Lower leg skin (tissue), 4 donors: ENCODE measurements at places on chromosomes 7 and 10.
A peak's percentile ranks its signal among the peaks of the same experiment; 100 is the strongest.

DNA sequence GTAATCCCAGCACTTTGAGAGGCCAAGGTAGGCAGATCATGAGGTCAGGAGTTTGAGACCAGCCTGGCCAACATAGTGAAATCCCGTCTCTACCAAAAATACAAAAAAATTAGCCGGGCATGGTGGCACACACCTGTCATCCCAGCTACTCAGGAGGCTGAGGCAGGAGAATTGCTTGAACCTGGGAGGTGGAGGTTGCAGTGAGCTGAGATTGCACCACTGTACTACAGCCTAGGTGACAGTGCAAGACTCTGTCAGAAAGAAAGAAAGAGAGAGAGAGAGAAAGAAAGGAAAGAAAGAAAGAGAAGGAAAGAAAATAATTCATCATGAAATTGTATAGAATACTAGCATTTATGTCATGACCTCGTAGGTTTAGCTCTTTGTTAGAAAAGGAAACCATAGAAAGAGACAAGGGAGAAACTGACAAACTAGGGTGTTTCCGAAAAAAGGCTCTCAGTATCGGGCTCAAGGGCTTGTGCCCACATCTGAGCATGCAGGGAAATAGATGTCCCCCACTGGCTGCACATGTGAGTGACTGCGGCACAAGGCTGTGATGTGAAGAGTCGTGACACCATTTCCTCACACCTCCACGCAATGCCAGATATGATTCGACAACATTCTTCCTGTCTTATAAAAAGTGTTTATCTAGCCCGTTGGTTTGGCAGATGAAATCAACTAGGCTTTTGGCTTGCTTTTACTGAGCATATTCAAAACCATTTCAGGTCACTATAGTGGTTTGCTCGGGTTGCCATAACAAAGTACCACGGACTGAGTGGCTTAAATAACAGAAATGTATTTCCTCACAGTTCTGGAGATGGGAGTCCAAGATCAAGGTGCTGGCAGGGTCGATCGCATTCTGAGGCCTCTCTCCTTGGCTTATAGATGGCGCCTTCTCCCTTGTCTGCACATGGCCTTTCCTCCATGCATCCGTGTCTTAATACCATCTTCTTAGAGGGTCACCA, 2.0 kb downstream of the SRGN start:
- DNase-seq, result no peak

GRCh38 chr10:84173501-84173929, at the start of gene GPR15LG:
Gene GPR15LG, plus strand, starts transcription at chr10:84173801. Its CDS starts 51 bp downstream, at chr10:84173852.
- DNase-seq, result peak; percentile 18

- DNase-seq, result no peak
Measured at GRCh38 chr7:118140468-118140867, 43.5 kb upstream of the LSM8 start.

DNA sequence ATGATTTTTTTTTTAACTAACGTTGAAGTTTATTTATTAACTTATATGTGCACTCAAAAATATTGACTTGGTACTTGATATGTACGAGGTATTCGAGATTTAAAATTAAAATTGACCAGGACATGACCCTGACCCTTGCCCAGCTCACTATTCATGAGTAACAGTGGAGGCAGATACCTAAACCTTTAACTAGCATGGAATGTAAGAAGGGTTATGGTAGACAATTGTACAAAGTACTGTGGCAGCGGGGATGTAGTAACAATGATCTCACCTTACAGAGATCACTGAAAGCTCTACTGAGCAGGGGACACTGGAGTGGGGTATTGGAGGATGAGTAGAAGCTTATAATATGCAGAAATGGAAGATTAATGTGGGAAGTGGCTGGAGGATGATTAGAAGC, 60.8 kb downstream of the ADRA2A start:
- DNase-seq, result no peak

- no peak for DNase-seq
Measured at GRCh38 chr10:33414841-33415240, 80.4 kb upstream of the NRP1 start.

GRCh38 chr7:117857718-117858117, 15.5 kb downstream of the CTTNBP2 start:
- DNase-seq, result no peak

DNA sequence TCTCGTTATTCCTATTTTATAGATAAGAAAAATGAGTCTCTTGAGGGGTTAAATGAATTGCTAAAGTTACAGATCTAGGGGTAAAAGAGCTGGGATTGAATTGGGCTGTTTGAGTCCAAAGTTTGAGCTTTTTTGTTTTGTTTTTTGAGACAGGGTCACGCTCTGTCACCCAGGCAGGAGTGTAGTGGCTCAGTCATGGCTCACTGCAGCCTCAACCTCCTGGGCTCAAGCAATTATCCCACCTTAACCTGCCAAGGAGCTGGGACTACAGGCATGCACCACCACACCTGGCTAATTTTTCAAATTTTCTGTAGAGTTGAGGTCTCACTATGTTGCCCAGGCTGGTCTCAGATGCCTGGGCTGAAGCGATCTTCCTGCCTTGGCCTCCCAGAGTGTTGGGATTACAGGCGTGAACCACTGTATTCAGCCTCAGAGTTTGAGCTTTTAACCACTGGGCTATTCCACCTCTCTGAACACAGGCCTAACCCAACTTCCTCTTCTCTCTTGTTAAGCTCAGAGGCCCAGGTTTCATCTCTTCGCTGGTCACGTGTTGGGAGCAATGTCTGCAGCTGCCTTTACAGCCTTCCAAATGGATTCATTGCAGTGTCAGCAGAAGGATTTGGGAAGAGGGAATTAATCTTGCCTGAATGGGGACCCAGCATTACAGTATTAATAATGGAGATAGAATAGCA, 8.0 kb downstream of the SUFU start:
- DNase-seq, result no peak

- no peak for DNase-seq
Measured at GRCh38 chr7:48419401-48419800, 248.1 kb downstream of the ABCA13 start.

DNA sequence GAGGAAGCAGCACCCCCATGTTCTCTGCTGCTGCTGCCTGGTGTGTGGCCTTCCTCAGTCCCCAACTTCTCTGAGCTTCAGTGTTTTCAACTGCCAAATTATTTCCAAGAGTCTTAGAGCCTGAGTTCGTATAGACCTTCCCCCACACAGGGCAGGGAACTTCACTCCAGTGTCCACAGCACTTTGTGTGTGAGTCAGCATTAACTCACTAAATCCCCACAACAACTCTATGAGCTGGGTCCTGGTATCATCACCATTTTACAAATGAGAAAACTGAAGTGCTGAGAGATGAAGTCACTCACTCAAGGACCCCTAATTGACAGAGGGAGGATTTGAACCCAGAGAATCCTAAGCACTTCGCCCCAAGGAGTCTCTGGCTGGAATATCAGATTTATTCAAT, 48.3 kb downstream of the ADCYAP1R1 start:
- no peak for DNase-seq

GRCh38 chr7:48466713-48467112, 295.5 kb downstream of the ABCA13 start:
- no peak for DNase-seq

DNA sequence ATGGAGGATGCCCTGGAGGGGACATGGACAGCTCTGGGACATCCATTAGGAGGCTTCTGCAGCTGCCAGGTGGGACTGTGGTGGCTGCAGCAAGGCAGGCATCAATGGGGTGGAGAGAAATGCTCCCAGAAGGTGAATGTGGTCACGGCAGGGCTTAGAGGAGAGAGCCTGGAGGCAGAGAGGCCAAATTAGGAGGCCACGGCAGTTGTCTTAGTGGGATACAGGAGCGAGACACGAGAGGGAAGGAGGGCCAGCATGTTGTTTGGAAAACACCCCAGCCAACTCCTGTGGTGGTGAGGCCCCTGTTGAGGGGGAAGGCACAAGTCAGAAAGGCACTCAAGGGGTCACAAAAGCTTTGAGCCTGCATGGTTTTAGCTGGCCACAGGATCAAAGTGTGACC, 14.6 kb upstream of the ECHDC3 start:
- DNase-seq, result peak; percentile 60

DNA sequence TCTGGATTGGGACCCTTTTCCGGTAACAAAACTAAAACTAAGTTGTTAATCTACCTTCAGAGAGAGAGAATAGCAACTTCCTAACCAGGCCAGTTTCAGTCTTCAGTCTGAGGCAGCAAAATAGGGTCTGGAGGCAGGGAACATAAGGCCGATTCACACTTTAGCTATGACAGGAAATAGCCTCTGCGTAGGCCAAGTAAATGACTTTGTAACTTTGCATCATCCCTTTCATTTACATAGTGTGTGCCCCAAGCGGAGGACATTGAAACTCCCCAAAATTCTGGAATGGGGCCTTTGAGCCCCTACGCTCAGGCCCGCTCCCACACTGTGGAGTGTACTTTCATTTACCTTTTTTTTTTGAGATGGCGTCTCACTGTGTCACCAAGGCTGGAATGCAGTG, 1.7 kb upstream of the UPP1 start:
- no peak for DNase-seq

GRCh38 chr7:28533731-28534531, 121.6 kb downstream of the CREB5 start:
- peak; percentile 88 for DNase-seq

- peak; percentile 12 for DNase-seq
Measured at GRCh38 chr10:18469125-18469524, 182.3 kb downstream of the NSUN6 start.

- DNase-seq, result no peak
Measured at GRCh38 chr7:75054744-75055143, 18.9 kb downstream of the RCC1L start.

DNA sequence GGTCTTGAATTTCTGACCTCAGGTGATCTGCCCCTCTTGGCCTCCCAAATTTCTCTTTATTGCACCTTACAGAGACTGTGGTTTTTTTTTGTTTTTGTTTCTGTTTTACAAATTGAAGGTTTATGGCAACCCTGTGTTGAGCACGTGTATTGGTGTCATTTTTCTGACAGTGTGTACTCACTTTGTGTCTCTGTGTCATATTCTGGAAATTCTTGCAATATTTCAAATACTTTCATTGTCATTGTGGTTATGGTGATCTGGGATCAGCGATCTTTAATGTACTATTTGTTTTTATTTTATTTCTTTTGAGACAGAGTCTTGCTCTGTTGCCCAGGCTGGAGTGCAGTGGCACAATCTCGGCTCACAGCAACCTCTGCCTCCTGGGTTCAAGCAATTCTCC, 89.8 kb downstream of the PRTFDC1 start:
- no peak for DNase-seq

DNA sequence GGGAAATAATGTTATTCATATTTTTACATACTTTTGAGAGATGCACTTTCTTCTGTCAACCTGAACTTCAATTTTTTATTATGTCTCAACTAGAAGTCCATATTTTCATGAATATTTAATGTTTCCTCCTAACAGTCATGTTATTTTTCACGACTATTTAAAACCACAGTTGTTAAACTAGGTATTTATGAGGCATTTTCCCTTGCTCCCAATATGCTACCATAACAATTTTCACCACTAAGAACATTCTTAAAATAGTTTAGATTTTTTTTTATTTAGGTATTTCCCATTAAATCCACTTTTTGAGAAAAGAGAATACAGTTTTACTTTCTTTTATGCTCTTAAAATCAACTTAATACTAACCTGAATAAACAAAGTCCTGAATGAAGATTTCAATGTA, 89.4 kb downstream of the JAZF1 start:
- no peak for DNase-seq

DNA sequence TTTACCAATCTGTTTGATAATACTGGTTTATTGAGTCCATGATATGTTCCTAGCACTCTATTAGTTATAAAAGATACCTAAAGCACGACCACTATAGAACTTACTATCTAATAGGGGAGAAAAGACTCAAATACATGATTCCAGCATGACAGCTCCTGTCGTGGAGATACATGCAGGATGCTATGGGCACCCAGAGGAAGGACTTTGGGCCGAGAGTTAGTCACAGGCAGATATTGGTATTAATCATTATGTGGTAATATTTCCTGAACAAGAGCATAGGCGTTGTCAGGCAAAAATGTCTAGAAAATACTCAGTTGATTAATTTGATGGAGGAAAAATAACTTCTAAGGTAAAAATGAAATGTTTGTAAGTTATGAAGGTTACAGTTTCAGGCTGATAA, 31.8 kb downstream of the CNNM2 start:
- DNase-seq, result no peak

- DNase-seq, result no peak
Measured at GRCh38 chr10:91596825-91597196, 36.1 kb downstream of the PPP1R3C start.

- DNase-seq, result no peak
Measured at GRCh38 chr7:127252778-127253280, at the start of gene GRM8. Gene GRM8, minus strand, starts transcription at chr7:127252941.

DNA sequence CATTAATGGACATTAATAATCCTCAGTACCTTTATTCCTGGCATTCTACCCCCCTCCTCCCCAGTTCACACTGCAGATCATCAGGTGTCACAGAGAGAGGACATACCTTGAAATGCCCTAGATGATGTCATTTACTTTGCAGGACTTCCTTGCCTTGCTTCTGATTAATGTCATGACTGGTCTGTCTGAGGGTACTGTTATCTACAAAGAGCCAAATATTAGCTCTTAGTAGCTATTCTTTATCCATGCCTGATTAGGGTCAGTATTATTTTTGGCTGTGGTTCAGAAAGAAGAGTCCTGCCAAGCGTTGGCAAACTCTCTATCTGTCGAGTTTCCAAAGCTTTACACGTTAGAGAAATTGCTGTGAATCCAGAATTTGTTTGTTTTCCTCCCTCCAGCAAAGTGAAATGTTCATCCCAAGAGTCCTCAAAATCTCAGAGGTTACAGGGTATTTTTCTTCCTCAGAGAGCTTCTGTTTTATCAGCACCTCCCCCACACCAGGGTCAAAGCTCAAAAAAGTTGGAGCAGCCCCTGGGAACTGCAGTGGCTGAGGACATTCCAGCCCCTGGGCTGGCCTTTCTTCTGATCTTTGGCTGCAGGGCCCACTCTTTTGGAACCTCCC, 12.6 kb downstream of the SCD start:
- no peak for DNase-seq

DNA sequence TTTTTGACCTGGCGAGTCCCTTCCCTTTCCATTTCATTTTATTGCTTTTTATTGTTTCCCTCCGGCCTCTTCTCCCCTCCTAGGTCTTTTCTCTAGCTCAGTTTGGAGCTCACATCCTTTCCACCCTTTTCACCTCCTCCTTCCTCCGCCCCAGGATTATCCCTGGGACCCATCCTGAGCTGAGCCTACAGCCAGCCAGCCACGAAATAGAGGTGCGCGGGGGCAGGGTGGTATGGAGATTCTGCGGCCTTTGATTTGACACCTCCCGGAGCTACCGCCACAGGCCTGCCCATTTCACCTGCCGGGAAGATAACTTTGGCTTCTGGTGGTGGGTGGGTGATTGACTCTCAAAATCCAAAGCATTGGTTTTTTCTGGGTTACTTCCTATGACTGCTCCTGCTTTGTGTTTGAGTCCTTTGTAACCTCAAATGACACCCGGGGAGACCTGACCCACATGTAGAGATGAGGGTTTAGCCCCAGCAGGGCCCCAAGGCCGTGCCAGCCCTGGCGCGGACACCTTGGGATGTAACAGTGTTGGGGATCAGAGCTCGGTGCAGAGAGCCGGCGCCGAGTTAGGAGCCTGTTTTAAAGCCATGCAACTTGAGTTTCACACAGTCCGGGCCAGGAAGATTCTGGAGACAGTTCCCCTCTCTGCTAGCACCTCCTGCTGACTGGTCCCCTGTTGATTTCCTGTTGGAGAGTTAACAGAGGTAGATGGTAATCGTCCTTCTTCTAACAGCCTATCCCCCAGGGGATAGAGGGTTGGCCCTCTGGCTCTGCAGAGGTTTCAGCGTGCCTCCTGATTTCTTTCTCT, 1.5 kb downstream of the DUSP5 start:
- DNase-seq, result peak; percentile 87

- no peak for DNase-seq
Measured at GRCh38 chr7:157195868-157196267, 57.1 kb downstream of the UBE3C start.
